ENCODE measurements at places on chromosomes 13 and 19.

GRCh38 chr19:2519482-2519881 lies 43.6 kb downstream of the GADD45B start:
- no peak for DNase-seq

DNA sequence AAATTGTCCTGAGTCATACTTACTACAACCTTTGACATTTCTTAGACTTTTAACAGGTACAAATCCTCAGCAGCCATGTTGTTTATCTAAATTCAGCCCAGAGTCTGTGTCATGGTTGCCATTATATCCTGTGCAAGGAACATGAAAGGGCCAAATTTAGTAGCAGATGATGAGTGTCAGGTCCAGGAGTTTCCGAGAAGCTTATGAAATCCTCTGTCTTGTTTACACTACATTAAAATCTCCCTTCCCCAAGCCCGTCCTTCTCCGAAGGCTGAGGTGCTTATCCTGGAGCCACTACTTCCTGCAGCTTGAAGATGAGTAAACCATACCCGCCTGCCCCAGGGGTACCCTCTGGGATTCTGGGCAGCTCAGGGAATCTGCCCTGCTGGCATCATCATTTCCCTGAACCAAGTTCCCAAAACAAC lies 102.6 kb upstream of the SERP2 start:
- DNase-seq = no peak

- DNase-seq = no peak
These were observed 23.5 kb downstream of the ZNF574 start for GRCh38 chr19:42099336-42099925.

DNA sequence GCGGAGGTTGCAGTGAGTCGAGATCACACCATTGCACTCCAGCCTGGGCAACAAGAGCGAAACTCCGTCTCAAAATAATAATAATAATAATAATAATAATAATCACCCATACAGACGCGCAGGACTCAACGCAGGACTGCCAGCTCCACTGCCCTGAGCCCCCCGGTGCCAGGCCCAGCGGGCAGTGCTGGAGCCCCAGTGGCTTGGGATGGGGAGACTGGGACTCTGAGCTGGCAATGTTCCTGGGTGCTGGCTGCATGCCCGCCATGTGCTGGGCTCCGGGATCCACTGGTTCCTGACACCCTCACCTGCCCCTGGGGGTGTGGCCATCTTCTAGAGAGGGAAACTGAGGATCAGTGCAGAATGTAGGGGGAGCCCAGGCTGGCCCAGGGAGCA lies 325 bp upstream of the AZU1 start:
- DNase-seq = no peak

DNA sequence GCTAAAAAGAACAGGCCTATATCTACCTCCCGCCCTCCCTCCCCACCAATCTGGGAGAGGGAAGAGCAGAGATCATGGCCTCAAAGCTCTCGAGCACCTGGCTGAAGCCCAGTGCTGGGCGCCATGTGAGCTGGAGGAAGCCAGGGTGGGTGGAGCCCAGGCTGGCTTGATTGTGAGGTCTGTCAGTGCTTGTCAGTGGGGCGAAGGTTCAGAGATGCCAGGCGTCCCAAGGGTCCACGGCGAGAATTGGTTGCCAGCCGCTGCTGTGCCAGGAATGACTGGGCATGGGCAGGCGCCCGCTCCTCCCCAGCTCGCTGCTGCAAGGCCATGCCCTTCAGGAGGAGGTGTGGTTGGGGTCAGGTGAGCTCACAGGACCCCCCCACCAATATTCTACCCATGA lies 11.5 kb downstream of the BEST2 start:
- no peak for DNase-seq

DNA sequence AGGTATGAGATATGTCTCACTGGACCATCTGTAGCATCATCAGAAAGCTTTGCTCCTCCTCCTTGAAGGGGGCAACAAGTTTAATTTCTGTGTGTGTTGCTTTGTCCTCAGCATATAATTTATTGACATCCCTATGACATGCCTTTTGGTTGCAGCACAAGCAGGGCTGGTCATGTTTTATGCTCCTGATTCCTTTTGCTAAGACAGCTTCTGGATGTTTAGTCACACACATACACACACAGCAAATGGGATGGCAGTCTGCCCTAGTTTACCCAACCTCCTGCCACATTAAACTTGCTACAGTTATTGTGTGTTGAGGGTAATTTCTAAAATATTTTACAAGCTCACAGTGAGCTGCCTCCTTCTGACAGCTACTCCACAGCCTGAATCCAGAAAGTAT lies 217.9 kb upstream of the RXFP2 start:
- no peak for DNase-seq

- DNase-seq = no peak
These were observed 55.8 kb downstream of the ZNF93 start for GRCh38 chr19:19956434-19957075.

DNA sequence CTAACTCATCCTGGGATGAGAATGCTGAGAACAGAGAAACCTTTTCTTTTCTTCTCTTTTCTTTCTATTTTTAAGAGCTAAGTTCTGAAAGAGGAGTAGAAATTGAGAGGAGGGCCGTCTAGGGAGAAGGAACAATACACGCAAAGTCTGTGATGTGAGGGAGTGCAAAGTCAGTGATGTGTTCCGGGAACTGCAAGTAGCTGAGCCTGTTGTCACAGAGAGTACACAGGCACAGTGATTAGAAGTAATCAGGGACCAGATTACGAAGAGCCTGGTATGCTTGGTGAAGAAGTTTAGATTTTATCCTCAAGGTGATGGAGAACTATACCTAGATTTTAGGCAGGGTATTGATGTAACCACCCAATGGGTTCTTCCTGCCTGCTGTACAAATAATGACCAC lies 32.0 kb upstream of the CXCL17 start:
- DNase-seq = no peak

All from NCI-H526 (cell line).